Subcutaneous adipose tissue (tissue), 4 donors: ENCODE measurements at places on chromosomes 1 and 21. TPM values are rescaled to one million over a fixed set of nuclear protein-coding genes. Genes with fewer than 3 reads are reported as not detected.

The LCK gene
- 0.38 TPM for total RNA-seq

The ADAMTSL4 gene
- 49.5 TPM for total RNA-seq

The UAP1 gene
- 93.8 TPM for total RNA-seq

The VSIG8 gene
- not detected for total RNA-seq

The MROH9 gene
- total RNA-seq: not detected

The GPR25 gene
- not detected for total RNA-seq

The ARTN gene
- total RNA-seq: not detected

The CDC42 gene
- total RNA-seq: 205 TPM

The GJB5 gene
- not detected for total RNA-seq

The CD2 gene
- total RNA-seq: 0.38 TPM

The RPTN gene
- total RNA-seq: not detected

The FCGR1A gene
- not detected for total RNA-seq

The ASTN1 gene
- not detected for total RNA-seq

The FMO4 gene
- 4.3 TPM for total RNA-seq

The PRDM16 gene
- total RNA-seq: 1.7 TPM
